ENCODE measurements at places on chromosomes 4 and X. TPM values are rescaled to one million over a fixed set of nuclear protein-coding genes. Genes with fewer than 3 reads are reported as not detected.

Gene OPRPN
- total RNA-seq, result not detected

Gene DGKK
- not detected for total RNA-seq

Gene F11
- not detected for total RNA-seq

Gene C1QTNF7
- not detected for total RNA-seq

Gene ABCG2
- total RNA-seq, result 3.0 TPM

Gene PFKFB1
- total RNA-seq, result not detected

Gene GAGE12H
- total RNA-seq, result not detected

Gene GTPBP6
- 64.9 TPM for total RNA-seq

Gene GJB1
- total RNA-seq, result not detected

Gene FBXO8
- total RNA-seq, result 23.0 TPM

Gene PPARGC1A
- total RNA-seq, result not detected

Gene MID1
- 7.6 TPM for total RNA-seq

Gene EMCN
- not detected for total RNA-seq

Gene ELF2
- total RNA-seq, result 18.6 TPM

Gene TLR6
- total RNA-seq, result 1.9 TPM

Gene NPY5R
- total RNA-seq, result not detected

Gene TMPRSS11A
- total RNA-seq, result not detected

Gene TMEM47
- total RNA-seq, result 5.8 TPM

Gene PRR32
- not detected for total RNA-seq

Gene SLC10A6
- 5.0 TPM for total RNA-seq

Gene FOXR2
- not detected for total RNA-seq

Gene CDS1
- total RNA-seq, result 20.6 TPM

Gene MAPK10
- 5.6 TPM for total RNA-seq

Gene RRH
- not detected for total RNA-seq

Gene PROM1
- total RNA-seq, result not detected

Gene TMSB15B
- 18.3 TPM for total RNA-seq

Gene NUDT11
- total RNA-seq, result 12.5 TPM

Gene ETDB
- total RNA-seq, result not detected

Gene NSUN7
- total RNA-seq, result 0.34 TPM

Gene SOWAHB
- 0.39 TPM for total RNA-seq

Gene CNOT6L
- total RNA-seq, result 10.8 TPM

Gene RHOXF2B
- total RNA-seq, result not detected

Gene FRAS1
- total RNA-seq, result 11.1 TPM

Gene PNMA5
- not detected for total RNA-seq

Gene FRG2
- not detected for total RNA-seq

Gene S100P
- total RNA-seq, result not detected

Gene PDZD4
- total RNA-seq, result 0.04 TPM

Gene RASGEF1B
- 0.53 TPM for total RNA-seq

Gene N4BP2
- 3.1 TPM for total RNA-seq

Gene GPM6B
- total RNA-seq, result 0.19 TPM

Gene NAT8L
- not detected for total RNA-seq

Gene PAGE2B
- not detected for total RNA-seq

Gene VEGFC
- 45.7 TPM for total RNA-seq

Gene INTU
- total RNA-seq, result 2.0 TPM

Gene GNRHR
- total RNA-seq, result not detected

Gene CLNK
- total RNA-seq, result not detected

Gene ATP8A1
- total RNA-seq, result 0.16 TPM

Gene RAB33A
- total RNA-seq, result not detected

Gene SMIM14
- total RNA-seq, result 14.1 TPM

Gene CLCN4
- total RNA-seq, result 0.39 TPM

Gene HTN1
- total RNA-seq, result not detected

Gene PHF8
- total RNA-seq, result 6.8 TPM

Gene SPANXA2
- not detected for total RNA-seq

Gene DRD5
- not detected for total RNA-seq

Gene PALLD
- total RNA-seq, result 113 TPM

Gene ADGRL3
- under 0.01 TPM for total RNA-seq

Gene HPF1
- total RNA-seq, result 28.5 TPM

Gene TEX13A
- total RNA-seq, result not detected

Gene UCP1
- total RNA-seq, result not detected

All from hair follicular keratinocyte (primary cell).